ENCODE measurements at places on chromosomes 5 and 9.

- no peak for DNase-seq
Measured at GRCh38 chr5:96283589-96283988, 149.5 kb downstream of the PCSK1 start.

GRCh38 chr5:39102684-39103155 is 28.5 kb upstream of the RICTOR start:
- no peak for DNase-seq

- no peak for DNase-seq
Measured at GRCh38 chr9:128702949-128703615, 779 bp downstream of the PKN3 start.

DNA sequence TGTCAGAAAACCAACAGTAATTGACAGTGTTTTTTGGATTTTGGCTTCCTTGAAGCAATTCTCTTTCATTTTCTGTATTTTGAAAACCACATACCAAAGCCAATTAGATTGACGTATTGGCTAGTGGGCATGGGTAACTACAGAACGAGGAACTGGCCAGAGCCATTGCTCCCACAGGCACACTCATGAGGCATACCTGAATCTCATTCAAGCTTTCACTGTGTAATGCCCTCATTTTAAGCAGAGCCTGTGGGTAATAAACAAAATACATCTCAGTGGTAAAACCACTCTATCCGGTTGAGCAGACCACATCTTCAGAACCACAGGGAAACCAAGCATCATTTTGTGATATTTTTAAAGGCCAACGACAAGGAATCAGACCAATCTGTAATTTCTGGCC is 394.1 kb downstream of the ZNF608 start:
- no peak for DNase-seq

DNA sequence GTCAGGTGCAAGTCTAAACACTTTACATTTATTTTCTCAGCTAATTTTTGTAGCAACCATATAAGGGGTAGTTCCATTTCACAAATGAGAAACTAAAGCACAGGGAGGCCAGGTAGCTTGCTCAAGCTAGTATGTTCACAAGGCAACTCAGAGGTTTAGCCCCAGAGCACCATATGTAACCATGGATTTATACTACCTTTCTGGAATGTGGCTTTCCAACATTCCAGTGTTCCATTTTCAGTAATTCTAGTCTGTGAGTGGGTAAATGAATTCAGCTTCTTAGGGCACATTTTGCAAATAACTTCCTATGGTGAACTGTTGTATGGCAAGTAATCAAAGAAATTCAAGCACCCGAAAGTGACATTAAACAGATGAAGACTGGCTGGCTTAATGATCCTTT is 25.0 kb upstream of the CAST start:
- no peak for DNase-seq

GRCh38 chr5:67813877-67814539 is 401.5 kb upstream of the PIK3R1 start:
- no peak for DNase-seq
